Pons (tissue), 1 donor: ENCODE measurements at places on chromosomes 5 and 9.

GRCh38 chr5:95380103-95380628 lies 11.0 kb upstream of the FAM81B start:
- DNase-seq, result no peak

- no peak for DNase-seq
These were observed 20.3 kb upstream of the CTNNA1 start for GRCh38 chr5:138732933-138733332.

- DNase-seq, result no peak
These were observed 24.0 kb upstream of the SLC12A7 start for GRCh38 chr5:1135696-1136525.

GRCh38 chr9:120913647-120914264 lies 12.8 kb downstream of the TRAF1 start:
- DNase-seq, result no peak

DNA sequence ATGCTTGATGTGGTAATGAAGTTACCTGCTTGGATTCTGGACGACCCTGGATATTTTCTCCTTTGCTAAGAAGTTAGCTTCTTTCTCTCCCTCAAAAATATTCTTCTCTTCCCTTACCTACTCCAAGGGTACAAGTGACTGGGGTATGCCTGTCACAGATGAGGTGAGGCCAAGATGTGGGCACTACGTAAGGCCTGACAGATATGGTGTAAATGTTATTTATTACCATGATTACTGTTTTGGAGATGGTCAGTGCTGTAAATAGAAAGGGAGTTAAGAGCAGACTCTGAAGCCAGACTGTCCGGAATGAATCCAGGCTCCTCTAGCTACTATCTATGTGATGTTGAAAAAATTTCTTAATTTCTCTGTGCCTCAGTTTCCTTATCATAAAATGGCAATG lies 1.1 kb upstream of the KIAA1958 start:
- no peak for DNase-seq

GRCh38 chr5:110055302-110055701 lies 365.6 kb downstream of the MAN2A1 start:
- DNase-seq, result peak; percentile 76

DNA sequence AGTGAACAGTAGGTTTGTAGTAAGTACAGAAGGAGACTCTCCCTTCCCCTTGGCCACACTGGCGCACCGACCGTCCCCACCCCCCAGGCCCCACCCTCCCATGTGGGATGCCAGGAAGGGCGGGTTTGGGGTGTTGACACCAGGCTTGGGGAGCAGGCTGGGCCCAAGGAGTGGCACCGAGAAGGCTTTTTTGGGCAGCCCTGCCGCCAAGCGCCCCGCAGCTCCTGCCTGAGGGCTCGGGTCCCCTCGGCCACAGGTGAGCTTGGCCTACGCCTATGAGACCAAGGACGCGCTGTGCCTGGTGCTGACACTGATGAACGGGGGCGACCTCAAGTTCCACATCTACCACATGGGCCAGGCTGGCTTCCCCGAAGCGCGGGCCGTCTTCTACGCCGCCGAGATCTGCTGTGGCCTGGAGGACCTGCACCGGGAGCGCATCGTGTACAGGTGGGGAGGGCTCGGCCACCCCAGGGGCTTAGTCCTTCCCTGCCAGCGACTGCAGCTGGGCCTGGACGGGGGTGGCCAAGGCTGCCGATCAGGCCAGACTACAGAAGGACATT lies 7.3 kb downstream of the GRK6 start:
- no peak for DNase-seq

- DNase-seq, result no peak
These were observed 445.5 kb downstream of the MED10 start for GRCh38 chr5:5932824-5933223.

GRCh38 chr9:2158111-2158610 lies 143.0 kb downstream of the SMARCA2 start:
- peak; percentile 73 for DNase-seq

- DNase-seq, result no peak
These were observed 516 bp downstream of the MRPL41 start for GRCh38 chr9:137552022-137552768.

DNA sequence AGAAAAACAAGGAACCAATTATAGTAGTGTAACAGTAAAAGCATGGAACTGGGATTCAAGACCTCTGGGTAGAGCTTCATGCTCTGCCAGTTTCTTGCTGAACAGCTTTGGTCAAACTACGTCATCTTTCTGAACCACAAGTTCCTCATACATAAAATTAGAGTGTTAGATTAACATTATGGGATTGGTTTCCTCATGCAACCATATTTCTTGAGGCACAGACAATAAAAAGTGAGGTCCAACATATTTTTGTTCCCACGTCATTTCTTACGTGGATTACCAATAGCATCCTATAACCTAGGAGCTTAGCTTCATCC lies 354.8 kb downstream of the TMEM232 start:
- DNase-seq, result no peak

- no peak for DNase-seq
These were observed 42.5 kb downstream of the CEMIP2 start for GRCh38 chr9:71725590-71726338.

- no peak for DNase-seq
These were observed 9.0 kb downstream of the CKMT2 start for GRCh38 chr5:81241961-81242648.

DNA sequence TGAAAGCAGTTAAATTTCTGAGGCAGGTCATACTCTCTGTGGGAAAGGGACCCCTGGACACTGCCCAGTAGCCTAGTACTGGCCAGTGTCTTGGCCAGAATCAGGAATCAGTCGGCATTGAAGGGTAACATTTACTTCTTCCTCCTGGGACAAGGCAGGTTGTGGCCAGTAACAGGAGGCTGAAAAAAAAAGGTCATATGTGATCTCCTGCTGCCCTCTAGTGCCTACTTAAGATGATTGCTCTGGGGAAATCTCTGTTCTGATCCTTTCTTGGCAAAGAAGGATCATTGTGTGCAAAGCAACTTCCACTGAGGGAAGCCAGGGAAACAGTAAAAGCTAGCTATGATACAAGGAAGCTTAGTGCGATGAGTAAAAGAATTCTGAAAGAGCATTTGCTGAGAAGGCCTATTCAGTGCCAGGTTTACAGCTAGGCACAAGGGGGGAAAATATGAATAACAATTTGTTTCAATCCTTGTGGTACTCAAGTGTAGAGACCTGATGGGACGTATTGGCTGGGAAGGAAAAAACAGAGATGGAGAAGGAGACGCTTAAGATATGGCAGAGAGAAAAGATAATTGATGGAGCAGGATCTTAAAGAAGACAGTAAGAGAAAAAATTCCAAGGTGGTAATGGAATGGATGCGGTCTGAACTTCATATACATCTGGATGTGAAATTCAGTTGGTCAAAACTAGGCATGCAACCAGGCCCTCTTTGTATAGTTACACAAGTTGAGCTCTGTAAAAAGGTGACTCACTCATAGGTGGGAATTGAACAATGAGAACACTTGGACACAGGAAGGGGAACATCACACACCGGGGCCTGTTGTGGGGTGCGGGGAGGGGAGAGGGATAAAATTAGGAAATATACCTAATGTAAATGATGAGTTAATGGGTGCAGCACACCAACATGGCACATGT lies 25.8 kb upstream of the TRIM32 start:
- DNase-seq, result peak; percentile 85

- DNase-seq, result no peak
These were observed 14.2 kb downstream of the COMMD10 start for GRCh38 chr5:116098998-116099397.

GRCh38 chr5:5005353-5005752 lies 134.8 kb upstream of the ADAMTS16 start:
- no peak for DNase-seq

- no peak for DNase-seq
These were observed 47.2 kb downstream of the CMYA5 start for GRCh38 chr5:79736528-79737514.

DNA sequence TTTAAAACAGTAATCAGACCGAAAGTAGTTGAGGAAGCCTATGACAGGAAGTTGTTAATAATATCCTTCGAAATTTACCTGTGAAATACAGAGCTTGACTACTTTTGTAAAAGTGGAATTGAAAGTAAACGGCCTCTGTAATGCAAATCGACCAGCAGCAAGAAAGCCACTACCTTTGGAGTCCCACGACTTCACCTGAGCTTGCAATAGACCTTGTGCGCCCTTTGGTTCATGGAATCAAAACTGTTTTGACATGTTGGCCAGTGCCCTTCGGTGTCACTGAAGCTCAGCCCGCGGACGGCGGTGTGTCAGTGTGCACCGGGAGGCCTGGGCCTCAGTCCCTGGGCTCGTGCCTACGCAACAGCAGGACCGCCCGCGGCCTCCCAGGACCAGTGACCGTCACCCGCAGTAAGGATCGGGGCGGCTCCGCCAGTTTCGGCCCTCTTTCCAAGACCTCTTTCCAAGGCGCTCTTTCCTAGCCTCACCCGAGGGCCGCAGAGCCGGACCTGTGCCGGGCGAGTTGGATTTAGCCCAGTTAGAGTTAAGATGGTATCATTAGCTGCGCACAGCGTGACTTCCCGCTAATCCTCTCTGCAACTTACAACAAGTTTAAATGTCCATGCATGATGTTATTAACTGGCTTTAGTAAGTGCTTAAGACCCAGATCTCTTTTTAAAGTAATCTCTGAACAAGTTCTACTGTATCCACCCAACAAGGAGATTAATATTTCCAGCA lies 223.3 kb downstream of the MEF2C start:
- peak; percentile 71 for DNase-seq

GRCh38 chr9:128910906-128911305 lies 9.9 kb upstream of the PHYHD1 start:
- DNase-seq, result no peak

GRCh38 chr9:108776920-108777639 lies 78.7 kb downstream of the ACTL7B start:
- no peak for DNase-seq

GRCh38 chr9:13151489-13151888 lies 128.0 kb downstream of the MPDZ start:
- no peak for DNase-seq

GRCh38 chr9:20476912-20477521 lies 145.3 kb downstream of the MLLT3 start:
- DNase-seq, result no peak

DNA sequence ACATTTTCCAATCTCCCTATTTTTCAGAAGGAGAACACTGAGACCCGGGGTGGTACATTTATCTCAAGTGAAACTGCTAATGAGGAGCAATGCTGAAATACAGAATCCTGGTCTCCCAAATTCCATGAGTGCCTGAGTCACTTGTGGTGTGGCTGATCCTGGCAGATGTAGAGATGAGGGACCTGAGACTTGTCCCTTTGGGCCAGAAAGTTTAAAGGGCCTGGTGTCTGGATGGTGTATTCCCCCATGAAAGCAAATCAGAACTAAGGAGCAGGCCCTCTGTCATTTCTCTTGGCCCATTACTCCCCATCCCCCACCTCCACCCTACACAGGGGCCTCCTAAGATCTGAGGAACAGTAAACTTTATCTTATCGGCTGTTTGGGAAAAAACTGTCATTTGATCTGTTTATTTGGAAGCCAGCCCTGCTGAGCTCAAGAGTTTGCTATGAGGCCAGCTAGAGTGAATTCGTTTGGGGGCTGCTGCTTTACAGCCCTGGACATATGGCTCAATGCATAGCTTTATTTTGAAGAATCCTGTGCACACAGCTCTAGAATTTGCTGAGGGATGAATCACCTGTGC lies 140.3 kb downstream of the LHFPL2 start:
- DNase-seq, result no peak

DNA sequence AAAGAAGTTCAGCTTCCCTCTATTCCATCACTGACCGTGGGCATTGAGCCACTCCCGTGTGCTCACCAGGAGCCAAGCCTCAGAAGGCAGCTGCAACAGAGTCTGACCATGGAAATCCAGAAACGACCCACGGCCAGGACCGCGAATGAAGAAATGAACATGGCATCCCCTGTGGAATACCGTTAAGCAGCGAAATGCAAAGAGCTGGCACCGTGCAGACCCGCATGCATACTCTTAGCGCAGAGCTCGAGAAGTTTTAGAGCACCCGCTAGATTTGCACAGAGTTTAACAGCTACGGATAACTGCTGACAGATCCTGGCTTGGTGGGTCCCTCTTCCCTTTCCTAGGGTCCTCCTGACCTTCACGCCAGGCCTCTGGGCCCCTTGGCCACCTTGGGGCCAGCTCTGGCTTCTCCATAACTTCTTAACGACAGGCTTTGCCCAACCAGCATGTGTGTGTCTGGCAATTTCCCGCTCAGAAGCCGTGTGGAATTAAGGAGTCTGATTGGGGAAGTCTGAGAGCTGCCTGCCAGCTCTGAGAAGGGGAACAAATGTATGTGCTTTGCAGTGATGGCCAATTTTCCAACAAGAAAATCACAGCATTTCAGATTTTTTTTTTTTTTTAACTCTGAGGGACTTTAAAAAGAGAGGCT lies 75.3 kb upstream of the COL5A1 start:
- no peak for DNase-seq

DNA sequence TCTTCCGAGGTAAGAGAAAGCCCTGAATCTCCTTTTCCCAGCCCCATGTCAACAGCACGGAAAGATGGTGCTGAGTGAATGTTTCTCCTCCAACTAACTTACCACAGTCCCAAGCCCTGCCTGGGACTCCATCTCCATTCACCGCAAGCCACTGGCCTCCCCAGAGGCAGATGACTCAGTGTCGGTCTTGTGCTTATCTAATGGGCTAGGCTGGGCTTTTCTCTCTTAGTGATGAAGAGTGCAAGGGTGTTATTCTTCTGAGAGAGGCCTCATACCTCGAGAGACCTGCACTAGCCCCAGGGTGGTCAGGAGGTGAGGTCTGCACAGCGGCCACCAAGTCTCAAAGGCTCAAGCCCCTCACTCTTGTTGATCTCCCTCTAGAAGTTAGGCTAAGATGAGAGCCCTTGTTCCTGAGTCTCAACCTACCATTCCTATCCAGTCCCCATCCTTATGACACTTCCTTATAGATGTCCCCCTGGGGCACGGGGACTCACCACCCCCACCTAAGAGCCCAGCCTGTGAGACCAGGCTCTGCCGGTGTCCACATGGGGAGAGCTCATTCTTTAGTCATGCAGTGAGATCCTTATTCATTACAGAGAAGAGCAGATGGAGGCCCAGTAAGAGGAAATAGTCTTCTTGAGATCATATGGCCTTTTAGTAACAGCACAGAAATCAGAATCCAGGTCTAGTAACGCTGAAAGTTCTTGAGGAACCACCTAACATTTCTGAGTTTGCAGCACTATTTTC lies 127.0 kb downstream of the SAXO1 start:
- no peak for DNase-seq

DNA sequence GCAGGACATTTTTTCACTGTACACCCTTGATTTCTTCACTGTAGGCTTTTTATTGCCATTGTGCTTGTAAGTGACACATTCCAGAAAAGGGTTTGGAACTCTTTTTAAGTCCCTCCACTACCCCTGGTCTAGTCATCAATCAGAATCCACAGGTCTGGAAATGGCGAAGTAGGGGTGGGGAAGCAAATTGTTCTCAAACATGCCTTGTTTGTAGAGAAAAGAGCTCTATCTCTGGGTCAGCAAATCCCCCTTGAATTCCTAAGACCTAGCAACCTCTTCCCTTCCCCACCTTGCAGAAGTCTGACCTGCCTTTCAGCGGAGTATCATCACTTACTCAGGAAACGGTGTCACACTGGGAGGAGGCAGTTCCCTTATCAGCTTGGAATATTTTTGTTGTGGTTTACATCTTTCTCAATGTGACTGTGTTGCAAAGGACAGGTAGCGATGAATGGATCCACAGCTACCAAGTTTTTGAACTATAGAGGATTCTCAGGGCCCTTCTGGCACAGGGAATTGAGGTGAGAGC lies 3.2 kb downstream of the SH3RF2 start:
- DNase-seq, result no peak
